ENCODE measurements at places on chromosomes 5 and 9.

DNA sequence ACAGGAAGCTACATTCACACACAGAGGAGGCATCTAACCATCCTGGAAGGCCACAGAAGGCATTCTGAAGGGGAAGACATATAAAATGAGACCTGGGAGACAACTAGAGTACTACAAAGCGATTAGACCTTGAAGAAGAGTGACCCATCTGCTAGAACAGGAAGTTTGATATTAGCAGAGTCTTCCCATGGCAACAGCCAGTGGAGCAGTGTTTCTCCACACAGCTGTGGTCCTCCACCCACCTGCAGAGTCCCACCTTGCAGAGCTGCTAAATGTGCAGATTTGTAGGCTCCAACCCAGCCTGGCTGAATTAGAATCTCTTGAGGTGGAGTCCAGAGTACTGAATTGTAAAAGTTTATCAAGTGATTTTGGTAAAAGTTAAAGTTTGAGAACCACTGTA, 267.0 kb downstream of the CETN3 start:
- DNase-seq = no peak

GRCh38 chr5:92644266-92644886, 936.6 kb downstream of the NR2F1-AS1 start:
- DNase-seq = no peak

GRCh38 chr5:135110785-135111596, 77.0 kb upstream of the PITX1 start:
- no peak for DNase-seq

GRCh38 chr5:95864456-95864855, 41.9 kb upstream of the GLRX start:
- DNase-seq = no peak

DNA sequence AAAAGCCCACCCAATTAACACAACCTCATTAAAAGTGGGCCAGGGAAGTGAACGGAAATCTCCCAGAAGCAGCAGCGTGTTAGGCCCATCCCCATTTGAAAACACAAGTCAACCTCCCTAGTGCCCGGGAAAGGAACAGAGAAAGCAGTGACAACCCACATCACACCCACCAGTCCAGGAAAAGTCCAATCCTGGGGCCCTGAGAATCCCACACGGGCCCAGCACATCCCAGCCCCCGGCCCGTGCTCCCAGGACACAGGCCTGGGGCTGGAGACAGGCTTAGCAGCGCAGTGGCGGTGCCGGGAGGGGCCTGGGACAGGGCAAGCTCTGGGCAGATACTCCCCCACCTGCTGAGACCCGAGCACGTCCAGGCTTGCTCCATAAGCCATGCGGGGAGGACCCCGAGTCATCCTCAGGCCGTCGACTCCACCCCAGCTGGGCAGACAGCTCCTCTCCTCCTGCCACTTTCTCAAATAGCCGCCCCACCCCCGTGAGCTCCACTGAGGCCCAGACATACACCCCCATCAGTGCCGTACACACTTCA, 101.0 kb downstream of the KCNT1 start:
- DNase-seq = no peak

- DNase-seq = no peak
Measured at GRCh38 chr5:177430140-177430951, 3.9 kb downstream of the GRK6 start.

GRCh38 chr5:144276034-144276822, 105.6 kb downstream of the KCTD16 start:
- DNase-seq = no peak

GRCh38 chr5:163894645-163895044, 389.2 kb downstream of the MAT2B start:
- DNase-seq = no peak

- peak; percentile 39 for DNase-seq
Measured at GRCh38 chr9:94157050-94157801, 73.0 kb downstream of the PTPDC1 start.

DNA sequence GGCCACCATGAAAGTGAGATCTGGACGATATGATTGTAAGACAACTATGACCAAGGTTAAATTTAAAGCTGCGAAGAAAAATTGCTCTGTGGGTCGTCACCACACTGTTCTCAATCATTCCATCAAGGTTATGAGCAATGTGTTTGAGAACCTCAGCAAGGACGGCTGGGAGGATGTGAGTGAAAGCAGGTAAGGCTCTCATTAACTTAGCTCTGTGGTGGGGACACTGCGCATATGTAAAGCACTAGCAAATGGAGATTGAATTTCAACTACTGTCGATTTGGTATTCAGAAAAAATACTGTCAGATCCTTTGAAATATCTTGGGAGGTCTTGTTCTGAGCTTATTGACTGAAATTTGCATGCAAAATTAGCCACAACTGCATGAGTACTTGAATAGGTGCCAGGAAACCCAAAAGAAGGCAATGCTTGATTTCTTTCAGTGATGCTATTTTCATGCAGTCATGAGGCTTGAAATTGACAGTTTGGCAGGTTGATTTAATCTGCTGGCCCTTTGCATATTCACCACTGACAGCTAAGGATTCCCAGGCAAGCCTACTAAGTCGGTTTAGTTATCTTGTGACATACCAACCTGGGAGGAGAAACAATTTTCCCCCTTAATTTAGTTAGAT, 183.9 kb upstream of the SH3GL2 start:
- DNase-seq = no peak

DNA sequence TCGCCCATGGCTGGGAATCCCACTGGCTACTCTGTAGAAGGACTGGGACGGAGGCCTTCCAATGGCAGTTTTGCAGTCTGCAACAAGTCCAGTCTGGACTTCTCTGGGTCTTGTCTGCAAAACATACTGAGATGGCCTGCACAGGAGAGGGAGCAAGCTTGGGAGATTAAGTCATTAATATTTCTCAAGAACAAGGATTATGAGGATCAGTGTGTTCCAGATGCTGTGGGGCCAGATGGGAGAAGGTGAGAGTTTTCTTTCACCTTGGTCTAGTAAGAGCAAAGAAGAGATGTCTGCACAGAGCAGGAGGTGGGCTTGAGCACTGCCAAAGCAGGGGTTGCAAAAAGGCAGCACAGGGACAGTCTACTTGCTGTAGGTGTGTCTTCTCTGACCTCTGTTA, at the start of gene PDE6A:
PDE6A (minus strand) TSS at position 128 of the 400 bp plus-strand sequence; CDS start at position 8, 120 bp downstream.
- no peak for DNase-seq

DNA sequence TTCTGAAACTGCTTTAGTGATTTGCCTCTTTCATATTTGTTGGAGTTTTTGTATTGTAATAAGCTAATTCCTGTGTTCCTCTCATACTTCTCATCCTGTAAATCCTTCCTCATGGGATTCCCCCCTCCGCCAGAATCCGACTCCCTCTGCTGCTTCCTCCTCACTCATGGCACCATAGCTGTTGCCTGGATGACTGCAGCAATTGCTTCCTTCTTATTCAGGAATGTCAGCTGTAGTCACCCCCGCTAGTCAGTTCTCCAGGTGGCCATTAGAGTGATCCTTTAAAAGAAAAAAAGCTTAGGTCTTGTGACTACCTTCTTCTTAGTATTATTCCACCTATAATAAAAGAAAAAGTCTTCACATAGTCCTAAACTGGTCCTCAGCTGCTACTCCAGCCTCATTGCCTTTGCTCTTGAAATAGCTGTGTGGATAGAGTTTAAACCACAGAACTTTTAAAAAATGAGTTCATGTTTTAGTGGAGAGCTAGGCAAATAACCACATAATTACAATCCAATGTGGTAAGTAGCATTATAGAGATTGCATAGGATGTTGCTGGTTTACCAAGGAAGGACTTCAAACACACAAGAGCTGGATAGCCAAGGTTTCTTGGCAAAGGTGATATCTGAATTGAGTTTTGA, 227.3 kb downstream of the KDM4C start:
- no peak for DNase-seq

DNA sequence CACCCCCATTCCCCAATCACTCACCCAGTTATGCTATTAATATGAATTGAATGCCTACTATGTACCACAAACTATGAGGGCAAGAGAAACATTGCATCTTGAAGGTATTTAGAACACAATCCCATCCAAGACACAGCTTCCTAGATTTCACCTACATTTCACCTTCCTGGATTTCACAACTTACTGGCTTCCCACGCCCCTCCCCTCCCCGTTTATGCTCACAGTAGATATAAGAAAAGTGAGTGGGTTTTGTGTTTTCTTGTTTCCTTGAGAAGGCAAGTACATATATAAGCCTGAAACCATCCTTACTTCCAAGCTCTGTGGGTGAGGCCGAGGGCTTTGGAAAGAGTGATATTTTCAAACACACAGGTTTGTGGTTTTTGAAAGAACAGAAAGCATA, 465.0 kb downstream of the BNC2 start:
- DNase-seq = no peak

DNA sequence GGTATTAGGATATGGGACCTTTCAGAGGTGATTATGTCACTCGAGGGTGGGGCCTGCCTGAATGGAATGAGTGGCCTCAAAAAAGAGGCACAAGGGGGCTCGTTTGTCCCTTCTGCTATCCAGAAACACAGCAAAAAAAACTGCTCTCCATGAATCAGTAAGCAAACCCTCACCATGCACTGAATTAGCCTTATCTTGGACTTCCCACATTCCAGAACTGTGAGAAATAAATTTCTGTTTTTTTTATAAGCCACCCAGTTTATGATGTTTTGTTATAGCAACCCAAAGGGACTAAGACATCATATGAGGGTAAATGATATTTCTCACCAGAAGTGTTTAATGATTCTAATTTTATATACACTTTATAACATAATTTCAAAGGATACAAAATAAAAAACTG, 476.6 kb upstream of the EDIL3 start:
- DNase-seq = no peak

- DNase-seq = no peak
Measured at GRCh38 chr5:178392386-178392785, 159.8 kb upstream of the PHYKPL start.

DNA sequence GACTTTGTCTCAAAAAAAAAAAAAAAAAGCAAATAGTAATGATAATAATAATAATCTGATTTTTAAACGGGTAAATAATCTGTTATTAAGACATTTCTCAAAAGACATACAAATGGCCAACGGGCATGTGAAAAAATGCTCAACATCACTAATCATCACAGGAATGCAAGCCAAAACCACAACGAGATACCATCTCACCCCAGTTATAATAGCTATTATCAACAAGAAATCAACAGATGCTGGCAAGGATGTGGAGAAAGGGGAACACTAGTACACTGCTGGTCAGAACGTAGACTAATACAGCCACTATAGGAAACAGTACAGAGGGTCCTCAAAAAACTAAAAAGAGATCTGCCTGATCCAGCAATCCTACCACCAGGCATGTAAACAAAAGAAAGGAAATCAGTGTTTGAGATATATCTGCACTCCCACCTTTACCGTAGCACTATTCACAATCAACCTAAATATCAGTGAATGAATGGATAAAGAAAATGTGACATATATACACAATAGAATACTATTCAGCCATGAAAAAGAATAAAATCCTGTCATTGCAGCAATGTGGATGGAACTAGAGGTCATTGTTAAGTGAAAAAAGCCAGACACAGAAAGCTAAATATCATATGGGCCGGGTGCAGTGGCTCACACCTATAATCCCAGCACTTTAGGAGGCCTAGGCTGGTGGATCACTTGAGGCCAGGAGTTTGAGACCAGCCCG, 24.9 kb downstream of the VAV2 start:
- DNase-seq = no peak

GRCh38 chr9:93122721-93123221, 11.3 kb downstream of the NINJ1 start:
- no peak for DNase-seq

DNA sequence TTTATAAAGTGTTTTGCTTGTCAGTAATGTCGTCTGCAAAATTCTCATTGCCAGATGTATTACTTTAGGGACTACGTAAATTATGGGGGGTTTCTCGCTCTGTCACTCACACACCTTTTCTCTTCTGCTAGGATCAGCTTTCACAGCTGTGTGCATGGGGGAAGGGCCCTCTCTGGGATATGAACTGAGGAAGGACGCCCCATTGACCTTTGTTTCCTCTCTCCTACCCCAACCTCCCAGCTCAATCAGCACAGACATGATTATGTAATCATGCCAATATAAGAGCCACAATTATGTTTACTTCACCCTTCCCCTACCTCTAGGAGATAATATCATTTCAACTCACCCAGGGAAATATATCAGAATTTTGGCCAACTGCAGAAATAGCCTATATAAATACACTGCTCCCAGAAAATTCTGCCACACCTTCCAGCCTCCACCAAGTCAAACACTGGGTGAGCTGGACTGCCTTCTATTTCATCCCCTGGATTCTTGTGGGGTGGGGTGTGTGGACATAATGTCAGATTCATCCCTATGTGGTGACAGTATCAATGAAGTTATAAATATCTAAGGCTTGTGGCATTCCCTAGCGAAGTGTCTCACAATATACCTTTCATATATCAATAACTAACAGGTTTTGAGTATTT, 12.6 kb upstream of the SEMA5A start:
- no peak for DNase-seq

- DNase-seq = no peak
Measured at GRCh38 chr9:126531591-126531990, 82.1 kb upstream of the LMX1B start.

DNA sequence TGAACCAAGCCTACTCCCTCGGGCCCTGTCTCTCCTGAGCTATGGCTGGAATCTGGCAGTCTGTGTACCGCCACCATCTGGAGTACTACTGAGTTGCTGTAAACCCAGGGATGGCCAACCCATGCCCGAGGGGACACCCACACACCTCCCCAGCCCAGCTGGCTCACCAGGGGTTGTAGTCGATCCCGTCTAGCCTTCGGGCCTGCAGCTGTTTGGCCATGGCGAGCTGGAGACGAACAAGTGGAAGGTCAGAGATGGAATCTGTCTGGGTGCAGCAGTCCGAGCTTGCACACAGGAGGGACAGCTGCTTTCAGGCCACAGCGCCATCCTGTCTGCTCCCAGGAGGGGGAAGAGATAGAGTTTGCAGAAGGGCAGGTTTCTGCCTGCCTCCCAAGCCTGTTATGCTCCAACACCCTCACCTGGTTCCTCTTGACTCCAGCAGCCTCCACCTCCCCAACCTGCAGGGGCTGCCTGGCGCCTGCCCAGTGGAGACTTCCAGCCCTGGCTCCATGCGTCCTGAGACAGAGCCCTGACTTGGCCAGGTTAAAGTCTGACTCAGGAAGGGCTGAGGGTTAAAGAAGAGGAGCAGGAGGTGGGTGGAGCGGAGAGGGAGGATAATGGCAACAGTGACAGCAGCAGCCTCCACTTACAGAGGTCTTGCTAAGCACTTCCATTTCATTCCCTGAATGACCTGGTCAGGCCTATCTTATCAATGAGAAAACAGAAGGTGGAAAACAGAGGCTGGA, 15.8 kb upstream of the SPOUT1 start:
- DNase-seq = no peak

Data from hematopoietic multipotent progenitor cell treated with erythropoietin and hydrocortisone succinate and interleukin-3 and kit ligand, for 15 days (in vitro differentiated cells).